ENCODE measurements at places on chromosomes 11 and 22.

DNA sequence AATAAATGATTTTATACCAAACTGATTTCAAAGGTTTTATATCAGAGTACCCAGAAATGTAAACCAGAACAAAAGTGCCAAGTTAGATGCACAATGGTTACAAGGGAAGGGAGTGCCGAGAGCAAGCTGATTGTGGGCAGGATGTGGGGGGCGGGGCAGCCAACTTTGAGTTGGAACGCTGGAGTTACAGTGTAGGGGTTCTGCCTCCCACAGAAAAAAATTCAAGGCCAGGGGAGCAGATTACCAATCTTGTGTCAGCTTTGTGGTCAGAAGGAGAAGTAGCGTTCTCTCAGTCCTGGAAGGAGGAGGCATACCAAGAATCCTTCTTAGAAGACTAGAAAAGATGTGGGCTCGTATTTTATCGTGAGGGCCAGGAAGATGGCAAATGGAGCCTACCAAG, 15.9 kb upstream of the POU2AF2 start:
- H3K4me1 ChIP-seq = peaks cover 18% of the 10 kb centered on the region
- no peak for DNase-seq
- no peaks in the 10 kb centered on the region for H3K36me3 ChIP-seq
- H3K27ac ChIP-seq = no peak overlapping the region
- peak overlapping the region; percentile 20 for H3K4me3 ChIP-seq

GRCh38 chr22:41565403-41566054, 4.7 kb downstream of the CSDC2 start:
- peaks cover 10% of the 10 kb centered on the region for H3K4me1 ChIP-seq
- DNase-seq = peak; percentile 49
- no peaks in the 10 kb centered on the region for H3K36me3 ChIP-seq

DNA sequence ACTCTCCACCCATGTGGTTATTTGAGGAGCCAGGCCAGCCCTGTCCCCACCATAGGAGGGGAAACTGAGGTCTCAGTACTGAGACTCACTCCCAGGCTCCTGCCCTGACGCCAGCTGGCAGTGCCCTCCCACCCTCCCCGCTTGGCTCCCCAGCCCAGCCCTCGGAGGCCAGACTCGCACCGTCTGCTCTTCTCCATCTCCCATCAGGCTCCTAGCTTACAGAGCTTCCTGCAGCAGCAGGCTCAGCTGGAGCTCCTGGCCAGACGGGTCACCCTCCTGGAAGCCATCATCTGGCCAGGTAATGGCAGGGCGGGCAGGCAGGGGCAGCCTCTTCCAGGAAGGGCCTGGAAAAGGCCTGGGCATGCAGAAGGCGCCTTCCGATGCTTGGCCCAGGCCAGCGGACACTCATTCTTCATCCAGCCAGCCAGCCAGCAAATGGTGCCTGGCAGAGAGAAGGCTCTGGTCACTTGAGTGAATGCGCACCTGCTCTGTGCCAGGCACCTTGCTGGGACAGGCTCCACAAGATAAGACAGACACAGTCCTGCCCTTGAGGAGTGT, 12.6 kb downstream of the RHBDD3 start:
- no peak overlapping the region for H3K4me3 ChIP-seq
- H3K36me3 ChIP-seq = no peaks in the 10 kb centered on the region
- DNase-seq = no peak
- no peaks in the 10 kb centered on the region for H3K4me1 ChIP-seq

- no peaks in the 10 kb centered on the region for H3K4me1 ChIP-seq
- H3K27me3 ChIP-seq = no peaks in the 10 kb centered on the region
These were observed 14.5 kb downstream of the CSRP3 start for GRCh38 chr11:19187114-19187832.

DNA sequence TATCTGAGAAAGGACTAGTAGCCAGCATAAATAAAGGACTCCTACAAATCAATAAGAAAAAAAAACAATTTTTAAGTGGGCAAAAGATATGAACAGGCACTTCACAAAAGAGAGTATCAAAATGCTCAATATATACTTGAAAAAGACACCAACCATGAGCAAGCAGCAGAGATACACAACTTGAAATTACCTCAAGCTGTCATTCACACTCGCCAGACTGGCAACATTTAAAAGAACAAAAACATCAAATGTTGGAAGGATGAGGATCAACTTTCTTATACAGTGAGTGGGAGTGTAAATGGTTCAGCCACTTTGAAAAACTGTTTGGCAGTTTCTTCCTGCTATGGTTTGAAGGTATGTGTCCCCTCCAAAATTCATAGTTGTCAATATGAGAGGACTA, 23.9 kb upstream of the ELFN2 start:
- H3K4me1 ChIP-seq = peaks cover 15% of the 10 kb centered on the region
- no peak overlapping the region for H3K27ac ChIP-seq
- DNase-seq = no peak
- H3K27me3 ChIP-seq = no peaks in the 10 kb centered on the region
- no peak overlapping the region for H3K4me3 ChIP-seq
- no peaks in the 10 kb centered on the region for H3K36me3 ChIP-seq

- no peaks in the 10 kb centered on the region for H3K36me3 ChIP-seq
- H3K27ac ChIP-seq = no peak overlapping the region
- peaks cover 61% of the 10 kb centered on the region for H3K27me3 ChIP-seq
- DNase-seq = no peak
These were observed 54.5 kb upstream of the FBXO3 start for GRCh38 chr11:33828604-33829429.

- peaks cover 5% of the 10 kb centered on the region for H3K27me3 ChIP-seq
- H3K4me3 ChIP-seq = no peak overlapping the region
- DNase-seq = no peak
These were observed 241.3 kb upstream of the ZC3H12C start for GRCh38 chr11:109851780-109852390.

DNA sequence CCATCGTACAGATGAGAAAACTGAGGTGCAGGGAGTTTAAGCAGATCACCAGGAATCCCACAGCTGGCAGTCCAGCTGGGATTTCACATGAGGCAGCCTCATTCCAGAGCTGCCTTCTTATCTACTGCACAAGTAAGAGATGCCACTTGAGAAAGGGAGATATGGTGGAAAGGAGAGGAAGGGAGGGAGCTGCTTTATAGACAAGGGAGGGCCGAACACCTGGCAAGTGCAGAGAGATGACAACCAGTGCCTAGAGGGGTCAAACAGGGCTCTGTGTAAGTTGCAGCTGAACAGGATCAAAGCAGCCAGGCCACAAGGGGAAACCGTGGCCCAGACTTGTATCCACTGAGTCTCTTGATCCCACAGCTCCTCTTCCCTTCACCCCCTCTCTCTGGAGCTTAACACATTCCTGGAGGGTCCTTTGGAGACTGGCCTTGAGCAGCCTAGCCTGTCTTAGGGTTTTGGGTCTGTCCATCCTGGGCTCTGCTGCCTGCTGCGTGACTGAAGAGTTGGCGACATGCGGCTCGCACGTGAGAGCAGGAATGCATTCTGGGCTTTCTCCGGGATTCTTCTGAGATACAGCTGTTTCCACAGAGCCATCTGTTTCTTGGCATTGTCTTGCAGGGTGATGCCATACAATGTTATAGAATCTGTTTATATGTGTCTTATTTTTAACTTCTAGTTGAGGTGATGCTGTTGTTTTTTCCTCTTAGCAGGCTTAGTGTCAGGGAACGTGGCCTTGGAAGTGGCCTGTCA, 268.5 kb upstream of the SYN3 start:
- H3K4me3 ChIP-seq = no peak overlapping the region
- H3K4me1 ChIP-seq = no peaks in the 10 kb centered on the region
- H3K36me3 ChIP-seq = no peaks in the 10 kb centered on the region
- DNase-seq = no peak
- H3K27ac ChIP-seq = no peak overlapping the region

GRCh38 chr22:50252082-50253045, 1.3 kb upstream of the HDAC10 start:
- no peak overlapping the region for H3K27ac ChIP-seq
- peak; percentile 80 for DNase-seq
- H3K27me3 ChIP-seq = no peaks in the 10 kb centered on the region
- H3K4me1 ChIP-seq = peaks cover 13% of the 10 kb centered on the region
- no peaks in the 10 kb centered on the region for H3K36me3 ChIP-seq
- H3K4me3 ChIP-seq = peak overlapping the region; percentile 50

GRCh38 chr11:45576461-45577215, 88.8 kb downstream of the CHST1 start:
- no peak overlapping the region for H3K27ac ChIP-seq
- H3K36me3 ChIP-seq = no peaks in the 10 kb centered on the region
- H3K27me3 ChIP-seq = peaks cover 29% of the 10 kb centered on the region
- H3K4me1 ChIP-seq = no peaks in the 10 kb centered on the region
- H3K4me3 ChIP-seq = no peak overlapping the region

- no peak overlapping the region for H3K4me3 ChIP-seq
- H3K27me3 ChIP-seq = no peaks in the 10 kb centered on the region
- H3K4me1 ChIP-seq = peaks cover 12% of the 10 kb centered on the region
- DNase-seq = no peak
- H3K36me3 ChIP-seq = no peaks in the 10 kb centered on the region
- no peak overlapping the region for H3K27ac ChIP-seq
These were observed 22.4 kb downstream of the PPFIA1 start for GRCh38 chr11:70292863-70293262.

GRCh38 chr11:17267576-17267975, 9.0 kb upstream of the NUCB2 start:
- no peak overlapping the region for H3K4me3 ChIP-seq
- peaks cover 13% of the 10 kb centered on the region for H3K27me3 ChIP-seq
- H3K27ac ChIP-seq = no peak overlapping the region

- no peak overlapping the region for H3K4me3 ChIP-seq
- DNase-seq = no peak
- no peaks in the 10 kb centered on the region for H3K4me1 ChIP-seq
- no peaks in the 10 kb centered on the region for H3K27me3 ChIP-seq
- no peaks in the 10 kb centered on the region for H3K36me3 ChIP-seq
These were observed 15.0 kb downstream of the CABP7 start for GRCh38 chr22:29734838-29735237.

DNA sequence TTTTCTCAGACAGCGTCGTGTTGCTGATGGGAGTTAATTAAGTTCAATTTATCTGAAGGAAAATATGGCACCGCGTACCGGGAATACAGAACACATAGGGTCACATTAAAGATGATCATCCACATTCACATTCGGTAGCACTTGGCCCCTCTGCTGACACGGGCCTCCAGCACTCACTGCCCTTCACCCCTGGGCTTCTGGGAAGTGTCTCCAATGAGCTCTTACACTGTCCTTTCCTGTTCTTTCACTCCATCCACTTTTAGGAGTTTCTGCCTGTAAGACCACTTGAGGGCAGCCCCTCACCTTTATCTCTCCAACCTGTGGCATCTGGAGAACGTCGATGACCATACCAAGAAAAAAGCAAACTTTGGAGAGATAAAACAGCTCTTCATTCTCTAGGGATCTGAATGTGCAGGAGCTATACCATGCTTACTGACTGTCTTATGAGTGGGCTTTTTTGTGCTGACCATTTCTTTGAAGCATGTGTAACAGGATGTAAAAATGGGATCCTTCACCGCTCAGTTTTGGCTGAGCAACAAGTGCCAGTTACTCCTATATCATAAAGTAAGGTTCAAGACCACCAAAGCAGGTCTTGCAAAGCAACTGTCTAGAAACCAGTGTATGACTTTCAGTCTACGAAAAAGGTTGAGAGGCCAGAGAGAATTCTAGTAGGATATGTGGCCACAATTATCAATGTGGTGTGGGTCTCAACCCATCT, 1.1 kb upstream of the SERGEF start:
- peaks cover 4% of the 10 kb centered on the region for H3K36me3 ChIP-seq
- H3K4me3 ChIP-seq = peak overlapping the region; percentile 95
- peaks cover 33% of the 10 kb centered on the region for H3K4me1 ChIP-seq
- no peaks in the 10 kb centered on the region for H3K27me3 ChIP-seq

- DNase-seq = no peak
- peaks cover 4% of the 10 kb centered on the region for H3K36me3 ChIP-seq
- H3K27me3 ChIP-seq = peaks cover 58% of the 10 kb centered on the region
- no peak overlapping the region for H3K27ac ChIP-seq
- H3K4me3 ChIP-seq = peak overlapping the region; percentile 95
These were observed 1.0 kb upstream of the TBX1 start for GRCh38 chr22:19759427-19760057.

DNA sequence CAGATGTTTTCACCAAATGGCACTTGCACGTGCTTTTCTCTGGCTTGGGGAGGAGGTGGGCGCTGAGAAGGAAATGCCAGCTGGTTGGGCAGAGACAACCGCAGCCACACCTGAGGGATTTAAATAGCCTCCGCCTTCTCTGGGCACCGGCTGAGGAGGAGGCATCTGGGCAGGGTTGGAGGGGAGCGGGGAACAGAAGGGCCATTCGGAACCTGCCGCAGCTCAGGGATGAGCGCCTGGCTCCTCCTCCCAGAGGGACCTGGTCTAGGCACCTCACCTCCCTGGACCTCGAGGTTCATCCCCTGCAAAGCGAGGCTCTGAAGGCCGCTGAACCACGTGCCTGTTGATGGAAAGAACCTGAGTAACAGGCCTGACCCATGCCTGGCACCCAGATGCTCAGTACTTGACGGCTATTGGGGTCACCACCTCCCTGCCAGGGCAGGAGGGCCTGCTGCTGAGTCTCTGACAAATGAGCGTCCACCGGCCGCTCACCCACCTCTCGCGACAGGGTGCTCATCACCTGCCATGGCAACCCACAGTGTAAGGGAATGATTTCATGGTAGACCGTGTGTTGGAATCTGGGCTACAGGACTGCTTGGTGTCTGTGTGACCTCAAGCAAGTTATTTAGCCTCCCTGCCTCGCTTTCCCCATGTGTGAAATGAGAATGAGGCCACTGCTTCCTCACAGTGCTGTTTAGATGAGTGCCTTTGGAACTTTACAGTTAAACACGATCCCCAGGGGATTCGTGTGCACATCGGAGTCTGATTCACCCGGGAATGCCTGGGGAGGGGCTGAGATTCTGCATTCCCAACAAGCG, 2.0 kb upstream of the KDELR3 start:
- H3K27ac ChIP-seq = no peak overlapping the region
- DNase-seq = no peak
- peaks cover 15% of the 10 kb centered on the region for H3K4me1 ChIP-seq
- no peaks in the 10 kb centered on the region for H3K36me3 ChIP-seq
- peaks cover 64% of the 10 kb centered on the region for H3K27me3 ChIP-seq

GRCh38 chr11:108538022-108538424, 39.8 kb upstream of the POGLUT3 start:
- no peak for DNase-seq
- H3K4me3 ChIP-seq = no peak overlapping the region
- H3K27me3 ChIP-seq = no peaks in the 10 kb centered on the region
- no peaks in the 10 kb centered on the region for H3K4me1 ChIP-seq
- no peaks in the 10 kb centered on the region for H3K36me3 ChIP-seq

- H3K4me3 ChIP-seq = no peak overlapping the region
- no peaks in the 10 kb centered on the region for H3K36me3 ChIP-seq
- no peaks in the 10 kb centered on the region for H3K4me1 ChIP-seq
- DNase-seq = no peak
- no peak overlapping the region for H3K27ac ChIP-seq
These were observed 85.9 kb downstream of the WNT7B start for GRCh38 chr22:45891021-45891421.

DNA sequence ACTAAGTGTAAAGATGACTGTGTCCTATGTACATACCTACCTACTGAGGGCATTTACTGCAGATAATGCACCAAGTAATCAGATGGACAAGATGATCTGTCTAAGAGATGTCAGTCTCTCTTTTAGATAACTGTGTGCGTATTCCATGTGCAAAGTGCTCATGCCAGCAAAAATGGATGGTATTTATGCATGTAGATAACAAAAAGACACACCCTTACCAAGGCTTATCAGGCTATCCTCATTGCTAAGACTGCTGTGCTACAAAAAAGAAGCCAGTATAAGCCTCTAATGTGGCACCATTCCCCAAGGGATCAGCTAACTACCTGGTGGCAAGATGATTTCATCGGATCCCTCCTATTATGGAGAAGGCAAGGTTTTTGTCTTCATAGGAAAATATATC, 34.3 kb upstream of the CD44 start:
- H3K4me1 ChIP-seq = peaks cover 31% of the 10 kb centered on the region
- DNase-seq = no peak
- no peaks in the 10 kb centered on the region for H3K36me3 ChIP-seq
- H3K27ac ChIP-seq = no peak overlapping the region

All from activated T-cell treated with anti-CD3 and anti-CD28 coated beads, Interleukin-2, amount 50 U/mL, for 72 hours (primary cell).